ENCODE measurements at places on chromosomes 12 and 14. TPM values are rescaled to one million over a fixed set of nuclear protein-coding genes. Genes with fewer than 3 reads are reported as not detected.

DNA sequence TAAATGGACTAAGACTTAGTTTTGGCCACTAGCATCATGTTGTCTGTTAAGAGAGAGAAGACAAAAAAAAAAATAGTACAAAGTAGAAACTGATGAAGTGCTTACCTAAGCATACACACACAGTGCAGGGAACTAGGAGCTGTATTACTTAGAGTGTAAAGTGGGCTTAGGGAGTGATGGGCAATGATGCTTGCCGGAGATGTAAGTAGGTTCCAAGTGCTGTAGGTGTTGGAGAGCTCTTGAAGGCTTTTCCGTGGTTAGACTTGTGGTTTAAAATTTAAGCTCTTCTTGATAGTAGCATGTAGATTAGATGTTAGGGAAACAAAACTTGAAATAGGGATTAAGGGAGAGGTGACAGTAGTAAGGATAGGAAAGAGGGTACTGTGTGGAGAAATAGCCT, 34.7 kb downstream of the MIA2 start:
- peaks cover 15% of the 10 kb centered on the region for H3K36me3 ChIP-seq
- peak overlapping the region; percentile 55 for H3K27ac ChIP-seq
- no peaks in the 10 kb centered on the region for H3K27me3 ChIP-seq
- peak; percentile 13 for ATAC-seq
- H3K4me3 ChIP-seq, result peak overlapping the region; percentile 76

The CHFR gene
- 41.5 TPM for total RNA-seq

DNA sequence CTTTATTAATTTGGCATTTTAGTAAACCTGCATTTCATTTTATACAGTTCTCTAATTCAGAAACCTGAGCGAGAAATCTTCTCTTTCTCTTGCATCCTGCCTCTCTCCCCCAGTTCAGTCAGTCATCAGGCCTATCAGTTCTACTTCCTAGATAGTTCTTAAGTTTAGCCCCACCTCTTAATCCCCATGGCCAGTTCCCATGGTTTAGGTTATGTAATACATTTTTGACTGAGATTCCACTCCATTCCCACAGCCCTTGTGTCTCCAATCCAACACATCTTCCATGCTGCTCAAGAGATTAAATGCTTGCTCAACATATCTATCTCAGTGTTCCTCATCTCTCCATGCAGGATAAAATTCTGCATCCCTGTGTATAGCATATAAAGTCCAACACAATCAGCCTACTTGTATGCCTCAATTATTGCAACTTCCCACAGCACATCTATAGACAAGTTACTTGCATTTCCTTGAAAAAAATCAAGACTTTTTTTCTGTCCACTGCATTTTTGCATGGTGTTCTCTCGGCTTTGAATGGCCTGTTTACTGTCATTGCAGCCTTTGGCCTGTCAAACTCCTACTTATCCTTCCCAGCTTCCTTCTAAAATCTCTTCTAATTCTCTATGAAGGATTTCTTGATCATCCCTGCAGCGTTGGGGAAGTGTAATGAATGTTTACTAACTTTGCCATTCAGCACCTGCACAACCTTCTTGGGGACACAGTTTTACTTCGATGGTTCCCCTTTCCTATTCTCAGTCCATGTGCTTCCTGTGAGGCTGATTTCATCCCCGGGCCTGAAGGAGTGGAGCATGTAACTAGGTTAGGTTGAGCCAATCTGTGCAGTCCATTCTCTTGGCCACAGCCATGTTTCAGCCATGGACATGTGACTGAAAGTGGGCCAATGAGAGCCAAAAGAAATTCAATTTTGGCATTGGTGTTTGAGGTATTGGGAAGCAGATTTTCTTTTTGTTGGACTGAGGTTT, 80.8 kb downstream of the DACT1 start:
- no peak for ATAC-seq
- H3K4me1 ChIP-seq, result no peaks in the 10 kb centered on the region
- no peak overlapping the region for H3K4me3 ChIP-seq
- no peaks in the 10 kb centered on the region for H3K36me3 ChIP-seq
- peaks cover 18% of the 10 kb centered on the region for H3K27me3 ChIP-seq

The TAS2R8 gene
- not detected for total RNA-seq

The NAA30 gene
- total RNA-seq, result 20.7 TPM

- ATAC-seq, result no peak
- H3K4me3 ChIP-seq, result no peak overlapping the region
- peaks cover 14% of the 10 kb centered on the region for H3K27me3 ChIP-seq
- no peaks in the 10 kb centered on the region for H3K4me1 ChIP-seq
Observed at GRCh38 chr12:90234472-90234871, 525.8 kb upstream of the ATP2B1 start.

The CPM gene
- total RNA-seq, result 3.6 TPM

The OR6C6 gene
- not detected for total RNA-seq
